Caco-2 (cell line): ENCODE measurements at places on chromosomes 13 and 19. TPM values are rescaled to one million over a fixed set of nuclear protein-coding genes. Genes with fewer than 3 reads are reported as not detected.

The UNC13A gene
- 0.18 and 0.23 TPM in 2 replicates for total RNA-seq

The SEMA6B gene
- total RNA-seq, result 0.39 and 0.44 TPM in 2 replicates

The MATK gene
- total RNA-seq, result 0.29 and 0.72 TPM in 2 replicates

The ZSCAN4 gene
- total RNA-seq, result not detected in 2 replicates

The PRR12 gene
- total RNA-seq, result 38.8 and 40.5 TPM in 2 replicates

The SPRED3 gene
- total RNA-seq, result 2.9 and 3.5 TPM in 2 replicates

The FGF22 gene
- 0.68 TPM in 1 of 2 replicates, not detected in the other for total RNA-seq

The ZNF221 gene
- 4.3 and 6.2 TPM in 2 replicates for total RNA-seq

The ZNF579 gene
- total RNA-seq, result 26.5 and 30.4 TPM in 2 replicates

The ATXN8OS gene
- not detected in 2 replicates for total RNA-seq

The STOML3 gene
- total RNA-seq, result 0.16 and 0.43 TPM in 2 replicates

DNA sequence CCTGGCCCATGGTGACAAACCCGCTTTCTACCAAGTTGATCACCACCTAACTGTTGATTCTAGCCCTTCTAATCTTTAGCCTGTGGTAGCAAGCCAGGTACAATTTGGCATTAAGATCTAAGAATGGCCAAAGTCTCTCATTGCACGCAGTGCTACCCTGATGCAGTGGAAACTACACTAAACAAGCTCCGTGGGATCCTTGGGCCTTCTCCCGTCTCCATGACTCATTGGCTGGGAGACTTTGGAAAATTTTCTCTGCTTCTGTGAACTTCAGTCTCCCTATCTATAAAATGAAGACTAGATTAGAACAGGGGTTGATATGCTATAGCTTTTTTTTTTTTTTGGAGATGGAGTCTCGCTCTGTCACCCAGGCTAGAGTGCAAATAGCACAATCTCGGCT is 223.0 kb downstream of the TSHZ3 start:
- H3K4me3 ChIP-seq, result no peak overlapping the region
- no peaks in the 10 kb centered on the region for H3K27me3 ChIP-seq
- H3K4me1 ChIP-seq, result no peaks in the 10 kb centered on the region

GRCh38 chr19:54129617-54129996 is 8.0 kb upstream of the CNOT3 start:
- H3K36me3 ChIP-seq, result peaks cover 2% of the 10 kb centered on the region; the same call in 1 of the 2 replicates
- no peaks in the 10 kb centered on the region for H3K4me1 ChIP-seq
- no peak for DNase-seq
- H3K27ac ChIP-seq, result no peak overlapping the region

DNA sequence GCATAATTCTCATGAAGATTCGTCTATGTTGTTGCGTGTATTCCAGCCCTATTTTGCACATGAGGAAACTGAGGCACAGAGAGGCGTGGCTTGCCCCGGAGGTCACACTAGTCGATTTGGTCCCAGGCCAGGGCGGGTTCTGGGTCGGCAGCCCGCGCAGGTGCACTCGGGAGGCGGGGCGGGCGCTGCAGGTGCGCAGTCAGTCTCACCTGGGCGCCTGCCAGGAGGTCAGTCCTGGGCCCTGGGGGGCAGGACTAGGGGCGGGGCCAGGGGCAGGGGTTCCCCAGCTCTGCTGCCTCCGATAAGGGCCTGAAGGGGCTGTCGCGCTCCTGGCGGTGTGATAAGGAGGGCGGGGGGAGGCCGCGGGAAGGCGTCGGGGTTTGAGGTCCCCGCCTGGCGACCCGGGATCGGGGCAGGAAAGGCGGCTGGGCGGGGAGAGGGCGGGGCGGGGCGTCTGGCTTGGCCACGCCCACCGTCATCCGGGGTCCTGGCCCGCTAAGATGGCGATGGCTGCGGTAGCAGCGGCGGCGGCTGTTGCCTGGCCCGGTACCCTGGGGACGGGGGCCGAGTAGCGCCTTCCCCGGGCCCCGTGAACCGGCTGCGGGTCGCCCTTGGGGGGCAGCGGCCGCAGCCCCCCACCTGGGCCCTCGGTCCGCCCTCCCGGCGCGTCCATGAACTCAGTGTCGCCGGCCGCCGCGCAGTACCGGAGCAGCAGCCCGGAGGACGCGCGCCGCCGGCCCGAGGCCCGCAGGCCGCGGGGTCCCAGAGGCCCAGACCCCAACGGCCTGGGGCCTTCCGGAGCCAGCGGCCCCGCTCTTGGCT is at the start of gene ATG4D:
ATG4D (plus strand) TSS at position 485 of the 822 bp plus-strand sequence; CDS start at position 672, 187 bp downstream.
- peak within 1 kb of the TSS; percentile 78 for H3K4me3 ChIP-seq
- H3K27ac ChIP-seq, result peak within 1 kb of the TSS; percentile 67
- peaks cover 3% of the 10 kb centered on the region; the same call in 1 of the 2 replicates for H3K4me1 ChIP-seq
- H3K36me3 ChIP-seq, result no peaks in the 10 kb centered on the region

GRCh38 chr13:101978552-101979315 is 423.1 kb downstream of the FGF14 start:
- no peak overlapping the region for H3K27ac ChIP-seq
- no peaks in the 10 kb centered on the region for H3K27me3 ChIP-seq
- DNase-seq, result no peak

DNA sequence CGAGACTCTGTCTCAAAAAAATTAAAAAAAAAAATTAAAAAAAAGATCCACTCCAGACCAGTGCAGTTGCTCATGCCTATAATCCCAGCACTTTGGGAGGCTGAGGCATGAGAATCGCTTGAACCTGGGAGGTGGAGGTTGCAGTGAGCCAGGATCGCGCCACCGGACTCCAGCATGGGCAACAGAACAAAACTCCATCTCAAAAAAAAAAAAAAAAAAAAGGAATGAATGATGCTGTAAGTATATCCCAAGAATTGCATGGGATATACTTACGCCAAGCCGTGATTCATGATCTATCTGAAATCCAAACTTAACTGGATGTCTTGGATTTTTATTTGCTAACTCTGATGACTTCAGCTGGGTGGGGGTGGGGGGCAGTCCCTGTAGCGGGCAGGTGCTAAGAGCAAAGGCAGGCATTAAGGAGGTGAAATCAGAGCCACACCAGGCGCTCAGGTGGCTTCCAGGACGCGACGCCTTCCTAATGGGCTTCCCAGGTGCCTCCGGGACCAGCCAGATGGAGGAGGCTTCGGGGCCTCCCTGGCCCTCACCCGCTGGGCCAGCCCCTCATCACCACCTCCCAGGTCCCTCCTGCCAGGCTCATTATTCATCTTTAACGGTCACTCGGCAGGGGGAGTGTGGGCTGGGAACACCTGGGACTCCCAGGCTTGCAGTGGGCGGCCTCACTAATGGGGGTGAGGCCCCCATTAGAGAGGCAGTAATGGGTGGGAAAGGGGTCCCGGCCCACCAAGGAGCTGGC is 11.4 kb upstream of the FUT5 start:
- no peak overlapping the region for H3K4me3 ChIP-seq
- H3K27me3 ChIP-seq, result no peaks in the 10 kb centered on the region
- H3K4me1 ChIP-seq, result peaks cover 32% of the 10 kb centered on the region
- DNase-seq, result no peak
- no peak overlapping the region for H3K27ac ChIP-seq

GRCh38 chr13:102838982-102839381 is 6.8 kb upstream of the ERCC5 start:
- H3K4me1 ChIP-seq, result no peaks in the 10 kb centered on the region
- no peaks in the 10 kb centered on the region for H3K36me3 ChIP-seq
- no peak overlapping the region for H3K27ac ChIP-seq
- DNase-seq, result no peak

DNA sequence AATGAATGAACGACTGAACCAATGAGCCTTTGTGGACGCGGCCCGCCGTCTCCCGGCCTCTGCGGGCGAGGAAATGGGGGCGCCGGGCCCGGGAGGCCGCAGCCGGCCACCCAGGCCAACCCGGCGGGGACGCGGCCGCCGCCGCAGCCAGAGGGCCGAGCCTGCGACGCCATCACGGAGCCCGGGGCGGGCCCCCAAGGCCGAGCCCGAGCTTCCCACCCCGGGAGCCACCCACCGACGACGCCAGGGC is 216 bp downstream of the SUGP2 start:
- H3K4me1 ChIP-seq, result no peaks in the 10 kb centered on the region; the same call in 1 of the 2 replicates
- H3K27me3 ChIP-seq, result no peaks in the 10 kb centered on the region
- no peak for DNase-seq
- peak overlapping the region; percentile 78 for H3K27ac ChIP-seq
- peak overlapping the region; percentile 77 for H3K4me3 ChIP-seq

DNA sequence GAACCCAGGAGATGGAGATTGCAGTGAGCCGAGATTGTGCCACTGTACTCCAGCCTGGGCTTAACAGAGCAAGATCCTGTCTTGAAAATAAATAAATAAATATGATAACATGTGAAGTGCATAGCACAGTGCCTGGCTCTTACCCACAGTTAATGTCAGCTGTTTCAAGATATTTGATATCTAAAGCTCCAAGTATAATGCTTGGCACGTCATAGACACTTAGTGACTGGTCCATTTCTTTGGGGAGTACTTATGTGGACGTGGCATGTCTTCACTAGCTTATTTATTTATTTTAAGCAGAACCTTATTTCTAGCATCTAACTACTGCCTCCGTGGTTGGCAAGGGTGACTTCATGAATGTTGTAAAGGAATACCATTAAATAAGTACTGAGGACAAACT is 18.8 kb downstream of the GARRE1 start:
- H3K27ac ChIP-seq, result no peak overlapping the region
- H3K27me3 ChIP-seq, result no peaks in the 10 kb centered on the region

DNA sequence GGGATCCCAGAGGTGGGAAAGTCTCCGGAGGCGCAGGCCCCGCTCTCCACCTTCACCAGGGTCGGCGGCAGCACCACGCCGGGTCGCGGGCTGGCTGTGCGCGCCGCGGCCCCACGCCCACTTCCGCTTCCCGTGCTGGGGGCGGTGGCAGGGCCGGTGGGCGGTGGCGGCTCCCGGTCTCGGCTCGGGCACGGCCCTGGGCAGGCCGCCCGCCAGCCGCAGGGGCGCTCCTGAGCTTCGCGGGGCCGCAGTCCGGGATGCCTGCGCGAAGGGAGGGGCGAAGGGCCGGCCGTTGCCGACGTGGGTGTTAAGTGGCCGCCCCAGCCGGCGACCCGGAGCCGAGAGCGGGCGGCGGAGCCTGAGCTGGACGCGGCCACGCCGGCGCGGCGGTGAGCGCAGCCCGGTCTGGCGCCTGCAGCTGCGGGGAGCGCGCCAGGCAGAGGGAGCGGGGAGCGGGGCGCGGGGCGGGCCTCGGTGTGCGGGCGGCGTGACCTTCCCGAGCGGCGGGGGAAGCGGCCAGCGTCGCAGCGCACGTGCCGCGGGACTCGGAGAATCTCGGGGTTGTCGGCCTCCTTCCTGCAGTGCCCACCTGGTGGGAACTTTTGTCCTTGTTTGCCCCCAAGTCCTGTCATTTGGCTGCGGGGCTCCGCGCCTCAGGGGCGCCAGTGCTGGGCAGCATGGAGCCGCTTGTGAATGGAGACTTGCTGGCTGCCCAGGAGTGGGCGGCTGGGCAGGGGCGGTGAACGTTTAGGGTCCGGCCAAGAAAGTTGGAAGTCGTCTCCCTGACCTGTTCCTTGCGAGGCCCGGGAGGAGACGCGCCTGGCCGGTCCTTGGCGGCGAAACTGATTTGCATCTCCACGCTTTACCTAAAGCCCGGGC is at the start of gene SLC25A15:
SLC25A15 (plus strand) TSS at position 337 of the 879 bp plus-strand sequence. CDS start 3,616 bp downstream, outside the sequence.
- peak within 1 kb of the TSS; percentile 64 for H3K27ac ChIP-seq
- peak; percentile 90 for DNase-seq
- no peaks in the 10 kb centered on the region for H3K27me3 ChIP-seq
- peak within 1 kb of the TSS; percentile 98 for H3K4me3 ChIP-seq
- 0 out of 2 replicates have a peak, but pooled peaks cover 2% of the 10 kb centered on the region for H3K36me3 ChIP-seq
- H3K4me1 ChIP-seq, result peaks cover 9% of the 10 kb centered on the region; the same call in 1 of the 2 replicates

DNA sequence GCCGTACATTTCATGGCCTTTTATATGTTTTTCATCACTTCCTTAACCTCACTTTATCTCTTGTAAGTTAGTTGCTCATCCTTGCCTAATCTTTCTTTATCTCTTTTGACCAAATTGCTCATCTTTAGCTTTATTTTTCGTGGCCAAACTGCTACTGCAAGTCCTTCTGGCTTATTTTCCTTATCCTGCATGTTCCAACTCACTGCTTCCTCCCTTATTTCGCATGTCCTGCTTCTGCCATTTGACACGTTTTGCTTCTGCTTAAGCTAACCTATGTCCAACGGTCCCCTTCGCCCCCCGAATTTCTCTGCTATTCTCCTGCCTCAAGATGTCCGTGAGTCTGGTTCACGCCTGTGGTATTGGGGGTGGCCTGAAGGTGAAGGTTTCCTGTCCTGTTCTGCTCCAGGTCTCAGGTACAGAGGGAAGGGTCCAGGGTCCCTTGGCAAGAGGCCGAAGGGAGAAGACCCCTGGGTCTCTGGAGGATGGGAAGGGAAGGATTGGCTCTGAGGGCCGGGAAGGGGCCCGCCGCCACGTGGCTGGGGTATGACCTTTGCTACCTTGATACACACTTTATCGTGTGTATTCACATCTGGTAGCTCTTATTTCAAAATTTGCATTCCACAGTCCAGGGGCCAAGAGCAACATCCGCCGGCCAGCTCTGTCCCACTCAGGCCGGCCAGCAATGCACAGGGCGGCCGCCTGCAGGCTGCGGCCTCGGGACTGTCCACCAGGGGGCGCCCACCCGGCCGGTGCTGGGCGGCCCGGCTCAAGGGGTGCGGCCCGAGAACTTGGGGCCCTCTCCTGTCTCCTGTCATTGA is 2.9 kb upstream of the C19orf85 start:
- no peak overlapping the region for H3K27ac ChIP-seq
- no peaks in the 10 kb centered on the region for H3K36me3 ChIP-seq
- no peak for DNase-seq

GRCh38 chr13:59364641-59365085 is 799.1 kb downstream of the DIAPH3 start:
- DNase-seq, result no peak
- H3K36me3 ChIP-seq, result no peaks in the 10 kb centered on the region
- no peak overlapping the region for H3K4me3 ChIP-seq
- H3K27me3 ChIP-seq, result no peaks in the 10 kb centered on the region
- peaks cover 10% of the 10 kb centered on the region for H3K4me1 ChIP-seq

DNA sequence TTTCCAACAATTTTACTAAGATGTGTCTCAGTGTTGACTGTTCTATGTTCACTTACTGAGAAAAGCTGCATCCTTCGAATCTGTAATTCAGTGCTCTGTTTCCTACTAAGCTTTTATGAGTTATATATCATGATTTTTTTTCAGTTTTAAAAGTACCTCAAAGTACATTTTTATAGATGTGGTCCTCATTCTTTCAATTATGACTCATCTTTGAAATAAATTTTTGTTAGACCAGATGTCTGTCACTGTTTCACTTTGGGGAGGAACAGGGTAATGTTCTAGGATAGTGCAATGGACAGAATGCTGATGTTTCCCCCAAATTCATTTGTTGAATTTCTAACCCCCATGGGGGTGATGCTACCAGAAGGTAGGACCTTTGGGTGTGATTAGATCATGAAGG is 74.8 kb downstream of the NALCN start:
- H3K27me3 ChIP-seq, result no peaks in the 10 kb centered on the region
- H3K4me1 ChIP-seq, result no peaks in the 10 kb centered on the region
- H3K27ac ChIP-seq, result no peak overlapping the region
- no peak for DNase-seq
- no peaks in the 10 kb centered on the region for H3K36me3 ChIP-seq
- no peak overlapping the region for H3K4me3 ChIP-seq

DNA sequence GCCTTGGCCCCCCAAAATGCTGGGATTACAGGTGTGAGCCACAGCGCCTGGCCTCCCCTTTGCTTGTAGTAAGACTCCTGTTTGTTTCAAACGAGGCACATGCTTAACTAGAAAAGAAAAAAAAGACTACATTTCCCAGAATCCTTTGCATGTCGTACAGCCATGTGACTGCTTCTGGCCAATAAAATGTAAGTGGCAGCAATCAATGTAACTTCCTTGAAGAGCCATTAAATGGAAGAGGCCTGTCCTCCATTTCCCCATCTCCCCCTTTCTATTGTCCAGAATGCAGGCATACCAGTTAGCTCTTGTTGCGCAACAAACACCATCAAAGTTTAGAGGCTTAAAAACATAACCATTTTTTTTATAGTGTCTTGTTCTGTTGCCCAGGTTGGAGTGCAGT is 10.4 kb upstream of the GPR32 start:
- DNase-seq, result peak; percentile 38
- H3K4me1 ChIP-seq, result no peaks in the 10 kb centered on the region
- H3K27me3 ChIP-seq, result no peaks in the 10 kb centered on the region
- no peaks in the 10 kb centered on the region for H3K36me3 ChIP-seq
- no peak overlapping the region for H3K4me3 ChIP-seq
- H3K27ac ChIP-seq, result no peak overlapping the region
